ENCODE measurements at places on chromosomes 5 and 9.

GRCh38 chr9:37640246-37640645 lies 10.5 kb upstream of the FRMPD1 start:
- DNase-seq = no peak

GRCh38 chr9:134548618-134549017 lies 93.0 kb upstream of the COL5A1 start:
- DNase-seq = no peak

DNA sequence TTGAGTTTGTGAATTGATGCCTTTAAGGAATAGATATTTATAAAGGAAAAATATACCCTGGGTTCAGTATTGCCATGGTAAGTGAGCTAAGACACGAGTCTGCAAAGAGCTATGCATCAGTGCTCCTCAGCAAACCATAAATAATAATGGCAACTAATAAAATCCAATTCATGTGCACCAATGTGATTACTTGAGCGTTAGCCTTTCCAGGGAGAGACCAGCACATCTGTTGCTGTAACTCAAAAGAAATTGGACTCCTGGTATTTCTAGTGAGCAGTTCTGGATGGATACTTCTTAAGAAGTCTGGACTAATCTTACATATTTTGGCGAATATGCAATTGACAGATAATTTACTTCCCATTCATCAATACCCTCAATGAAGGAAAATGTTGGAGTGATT lies 373.3 kb downstream of the ARHGEF28 start:
- no peak for DNase-seq

GRCh38 chr5:73974871-73975360 lies 348.9 kb downstream of the ARHGEF28 start:
- no peak for DNase-seq

- DNase-seq = no peak
These were observed 290.1 kb upstream of the ZNF608 start for GRCh38 chr5:125036494-125036893.

- DNase-seq = peak; percentile 51
These were observed 75.4 kb upstream of the ANKH start for GRCh38 chr5:14946815-14947620.

GRCh38 chr5:150017226-150018005 lies 16.9 kb downstream of the HMGXB3 start:
- no peak for DNase-seq

DNA sequence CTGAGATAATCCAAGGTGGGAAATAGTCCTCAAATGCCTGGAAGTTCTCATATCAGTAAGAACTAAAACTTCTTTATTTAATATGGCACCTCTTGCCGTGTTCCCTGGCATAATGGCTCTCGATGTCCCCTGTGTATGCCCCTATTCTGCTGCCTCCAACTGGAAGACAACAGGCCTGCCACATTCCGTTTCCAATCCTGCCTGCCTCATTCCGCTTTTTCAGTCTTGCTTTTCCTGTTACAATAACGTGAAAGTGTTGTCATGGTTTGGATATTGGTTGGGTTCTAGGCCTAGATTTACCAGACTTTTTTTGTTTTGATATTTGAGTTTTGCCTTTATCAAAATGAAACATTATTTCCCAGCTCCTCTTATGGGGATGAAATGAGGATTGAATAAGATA lies 98.2 kb downstream of the FOCAD start:
- DNase-seq = no peak

- no peak for DNase-seq
These were observed 51.7 kb downstream of the SLC12A2 start for GRCh38 chr5:128135286-128135685.

All from CD4-positive, alpha-beta T cell treated with Interleukin-15 for 4 hours (primary cell).